ENCODE measurements at places on chromosomes 4 and X.

DNA sequence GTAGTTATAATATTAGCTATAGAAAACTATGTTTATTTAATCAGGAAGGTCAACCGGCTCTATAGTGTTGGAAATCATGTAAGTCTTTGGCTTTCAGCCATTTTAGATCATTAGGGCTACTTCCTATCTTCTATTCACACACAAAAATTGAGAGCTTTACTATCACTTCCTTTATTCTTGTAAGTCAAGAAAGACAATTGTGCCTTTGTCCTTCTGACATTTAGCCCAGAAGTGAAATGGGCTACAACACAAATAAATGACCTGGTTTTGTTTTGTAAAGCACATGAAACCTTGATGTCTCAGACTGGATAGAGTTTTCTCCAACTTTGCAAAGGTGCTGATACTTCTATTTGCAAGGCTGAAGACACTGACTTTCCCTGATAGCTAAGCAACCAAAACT is 122.4 kb upstream of the ACSL4 start:
- DNase-seq, result no peak

- no peak for DNase-seq
Measured at GRCh38 chr4:146143888-146144287, 31.6 kb upstream of the LSM6 start.

DNA sequence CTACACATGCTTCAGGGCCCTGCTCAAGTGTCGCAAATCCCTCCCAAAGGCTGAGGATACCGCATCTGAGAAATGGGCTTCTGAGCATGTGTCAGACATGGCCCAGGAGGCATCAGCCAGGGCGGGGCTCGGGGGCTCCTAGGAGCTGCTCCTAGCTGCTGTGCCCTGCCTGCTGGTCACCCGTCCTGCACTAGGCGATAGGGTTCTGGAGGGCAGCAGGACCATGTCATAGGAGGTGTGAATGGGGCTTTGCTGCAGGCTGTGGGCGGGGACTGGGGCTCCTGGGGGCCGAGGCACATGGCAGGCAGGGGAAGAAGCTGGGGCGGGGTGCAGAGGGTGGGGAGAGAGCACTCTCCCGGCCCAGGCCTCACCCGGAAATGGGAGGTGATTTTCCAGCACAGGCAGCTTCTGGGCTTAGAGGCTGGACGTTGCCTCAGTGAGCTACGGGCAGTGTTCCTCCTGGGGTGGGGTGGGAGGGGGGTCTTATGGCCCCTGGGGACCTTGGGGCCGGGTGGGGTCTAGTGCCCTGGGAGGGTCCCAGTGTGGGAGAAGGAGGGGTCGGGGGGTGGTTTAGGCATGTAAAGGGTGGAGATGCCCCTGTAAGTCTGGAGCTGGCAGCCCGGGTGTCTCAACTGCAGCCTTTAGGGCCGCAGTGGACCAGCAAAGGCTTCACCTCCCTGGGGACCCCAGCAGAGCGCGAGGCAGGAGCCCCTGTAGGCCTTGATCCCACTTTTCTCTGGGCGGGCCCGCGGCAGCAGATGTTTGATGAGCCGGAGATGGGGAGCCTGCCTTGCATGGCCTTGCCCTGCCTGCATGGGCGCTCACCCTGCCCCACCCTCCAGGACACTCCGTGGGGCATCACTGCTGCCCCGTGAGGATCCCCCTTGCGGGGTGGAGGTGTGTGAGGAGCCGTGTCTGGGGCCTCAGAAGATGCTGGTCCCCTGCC is 98.6 kb upstream of the LRPAP1 start:
- DNase-seq, result no peak

GRCh38 chr4:185710487-185710995 is 101.5 kb downstream of the SORBS2 start:
- no peak for DNase-seq

DNA sequence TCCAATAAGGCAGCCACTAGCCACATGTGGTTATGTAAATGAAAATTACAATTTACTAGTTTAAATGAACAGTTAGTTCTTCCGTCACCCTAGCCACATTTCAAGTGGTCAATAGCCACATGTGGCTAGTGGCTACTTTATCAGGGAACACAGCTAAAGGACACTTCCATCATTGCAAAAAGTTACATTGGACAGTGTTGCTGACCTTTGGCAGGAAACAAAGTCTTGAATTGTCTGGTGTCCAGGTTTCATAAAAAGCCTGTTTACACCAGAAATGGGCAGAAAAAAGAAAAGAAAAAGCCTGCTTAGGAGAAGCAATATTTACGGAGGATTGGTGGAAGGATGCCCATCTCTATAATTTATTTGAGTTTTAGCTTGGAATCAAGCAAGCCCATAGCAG is 38.6 kb downstream of the RWDD4 start:
- no peak for DNase-seq
